Calu3 (cell line): ENCODE measurements at places on chromosomes 5 and 9.

DNA sequence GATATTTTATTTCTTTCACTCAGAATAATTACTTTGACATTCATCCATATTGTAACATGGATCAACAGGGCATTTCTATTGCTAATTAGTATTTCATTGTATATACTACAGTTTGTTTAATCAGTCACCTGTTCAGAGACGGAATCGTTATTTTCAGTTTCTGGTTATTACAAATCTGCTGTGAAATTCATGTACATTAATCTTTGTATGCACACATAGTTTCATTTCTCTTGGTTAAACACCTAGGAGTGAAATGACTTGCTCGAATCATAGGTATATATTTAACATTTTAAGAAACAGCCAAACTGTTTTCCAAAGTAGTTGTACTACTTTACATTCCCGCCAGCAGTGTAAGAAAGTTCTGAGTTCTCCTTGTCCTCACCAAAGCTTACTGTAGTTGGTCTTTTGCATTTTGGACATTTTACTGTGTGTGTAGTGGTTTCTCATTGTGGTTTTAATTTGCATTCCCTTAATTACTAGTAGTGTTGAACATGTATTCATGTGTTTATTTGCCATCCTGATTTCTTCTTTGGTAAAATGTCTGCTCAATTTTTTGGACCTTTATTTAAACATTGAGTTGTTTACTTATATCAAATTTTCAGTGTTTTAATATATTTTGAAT lies 198.2 kb downstream of the SAXO1 start:
- no peak overlapping the region for H3K4me3 ChIP-seq
- H3K4me1 ChIP-seq, result no peaks in the 10 kb centered on the region
- DNase-seq, result no peak
- H3K27me3 ChIP-seq, result peaks cover 54% of the 10 kb centered on the region
- H3K27ac ChIP-seq, result no peak overlapping the region
- no peaks in the 10 kb centered on the region for H3K36me3 ChIP-seq

- peaks cover 7% of the 10 kb centered on the region for H3K4me1 ChIP-seq
- DNase-seq, result peak; percentile 76
- peaks cover 28% of the 10 kb centered on the region for H3K36me3 ChIP-seq
- H3K27me3 ChIP-seq, result no peaks in the 10 kb centered on the region
- peak overlapping the region; percentile 64 for H3K27ac ChIP-seq
- peak overlapping the region; percentile 77 for H3K4me3 ChIP-seq
Observed at GRCh38 chr9:22446950-22447617, 460 bp downstream of the DMRTA1 start.

DNA sequence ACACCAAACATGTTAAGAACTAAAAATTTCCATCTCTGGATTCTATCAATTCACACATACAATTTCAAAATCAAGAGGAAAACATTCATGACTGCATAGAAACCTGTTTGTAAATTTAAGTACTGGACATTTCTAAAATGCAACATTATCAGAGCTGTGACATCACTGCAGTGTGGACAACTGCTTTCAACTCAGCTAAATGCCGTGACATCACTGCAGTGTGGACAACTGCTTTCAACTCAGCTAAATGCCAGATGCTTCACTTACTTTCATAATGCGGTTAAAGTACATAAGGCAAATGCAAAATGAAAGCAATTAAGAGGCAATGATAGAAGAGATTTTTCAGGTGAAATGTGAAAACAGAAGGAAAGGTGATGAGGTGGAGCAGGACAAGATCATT lies 161.5 kb downstream of the ARL15 start:
- H3K36me3 ChIP-seq, result no peaks in the 10 kb centered on the region
- DNase-seq, result no peak
- H3K27me3 ChIP-seq, result no peaks in the 10 kb centered on the region
- no peak overlapping the region for H3K27ac ChIP-seq

- no peak overlapping the region for H3K27ac ChIP-seq
- H3K36me3 ChIP-seq, result no peaks in the 10 kb centered on the region
- no peaks in the 10 kb centered on the region for H3K4me1 ChIP-seq
- DNase-seq, result no peak
- H3K4me3 ChIP-seq, result peak overlapping the region; percentile 60
Observed at GRCh38 chr9:136268318-136268717, 22.7 kb upstream of the QSOX2 start.

DNA sequence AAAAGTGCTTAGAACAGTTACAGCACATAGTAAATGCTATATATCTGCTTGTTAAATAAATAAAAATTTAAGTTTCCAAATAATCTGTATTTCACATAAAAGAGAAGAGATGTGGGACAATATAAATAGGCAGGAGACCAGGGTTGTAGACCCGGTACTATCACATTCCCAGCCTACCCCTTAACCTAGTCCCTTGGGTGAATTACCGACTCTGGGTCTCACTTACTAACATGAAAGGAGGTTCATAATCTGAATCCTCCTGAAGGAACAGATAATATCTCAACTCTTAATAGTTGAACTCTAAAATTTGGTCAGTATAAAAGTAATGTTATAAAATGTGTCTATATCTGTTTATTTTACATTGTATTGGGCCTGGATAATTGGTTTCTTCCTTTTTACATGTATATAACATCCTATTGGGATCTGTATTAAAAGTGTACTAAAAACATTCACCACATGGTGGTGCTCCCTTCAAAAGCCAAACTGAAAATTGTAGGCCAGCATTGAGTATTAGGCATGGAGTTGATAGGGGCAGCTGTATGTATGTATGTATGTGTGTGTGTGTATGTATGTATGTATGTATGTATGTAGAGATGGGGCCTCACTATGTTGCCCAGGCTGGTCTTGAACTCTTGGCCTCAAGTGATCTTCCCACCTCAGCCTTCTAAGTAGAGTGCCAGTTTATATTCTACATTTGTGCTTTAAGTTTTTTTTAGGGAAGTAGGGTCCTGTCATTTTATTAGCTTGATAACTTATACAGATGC lies 64.2 kb upstream of the ABL1 start:
- no peaks in the 10 kb centered on the region for H3K27me3 ChIP-seq
- no peaks in the 10 kb centered on the region for H3K36me3 ChIP-seq
- no peak overlapping the region for H3K27ac ChIP-seq
- peaks cover 22% of the 10 kb centered on the region for H3K4me1 ChIP-seq

- peaks cover 31% of the 10 kb centered on the region for H3K4me1 ChIP-seq
- DNase-seq, result no peak
- peaks cover 67% of the 10 kb centered on the region for H3K27me3 ChIP-seq
- no peak overlapping the region for H3K27ac ChIP-seq
Observed at GRCh38 chr5:170573660-170574059, 69.8 kb downstream of the KCNIP1 start.

DNA sequence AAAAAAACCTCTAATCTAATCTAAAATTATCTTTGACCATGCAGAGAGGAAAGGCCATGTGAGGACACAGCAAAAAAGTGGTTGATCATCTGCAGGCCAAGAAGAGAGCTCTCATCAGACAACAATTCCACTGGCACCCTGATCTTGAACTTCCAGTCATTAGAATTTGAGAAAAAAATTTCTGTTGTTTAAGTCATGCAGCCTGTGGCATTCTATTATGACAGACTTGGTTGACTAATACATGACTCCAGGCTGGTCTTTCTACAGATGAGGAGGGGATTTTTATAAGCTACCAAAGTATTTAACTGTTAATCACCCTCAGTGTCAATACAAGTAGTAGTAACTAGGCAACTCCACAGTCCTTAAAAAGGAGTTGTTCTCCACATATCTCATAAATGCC lies 358.5 kb upstream of the RGMB start:
- no peak overlapping the region for H3K27ac ChIP-seq
- no peaks in the 10 kb centered on the region for H3K4me1 ChIP-seq
- no peaks in the 10 kb centered on the region for H3K27me3 ChIP-seq
- DNase-seq, result no peak
- H3K4me3 ChIP-seq, result no peak overlapping the region

DNA sequence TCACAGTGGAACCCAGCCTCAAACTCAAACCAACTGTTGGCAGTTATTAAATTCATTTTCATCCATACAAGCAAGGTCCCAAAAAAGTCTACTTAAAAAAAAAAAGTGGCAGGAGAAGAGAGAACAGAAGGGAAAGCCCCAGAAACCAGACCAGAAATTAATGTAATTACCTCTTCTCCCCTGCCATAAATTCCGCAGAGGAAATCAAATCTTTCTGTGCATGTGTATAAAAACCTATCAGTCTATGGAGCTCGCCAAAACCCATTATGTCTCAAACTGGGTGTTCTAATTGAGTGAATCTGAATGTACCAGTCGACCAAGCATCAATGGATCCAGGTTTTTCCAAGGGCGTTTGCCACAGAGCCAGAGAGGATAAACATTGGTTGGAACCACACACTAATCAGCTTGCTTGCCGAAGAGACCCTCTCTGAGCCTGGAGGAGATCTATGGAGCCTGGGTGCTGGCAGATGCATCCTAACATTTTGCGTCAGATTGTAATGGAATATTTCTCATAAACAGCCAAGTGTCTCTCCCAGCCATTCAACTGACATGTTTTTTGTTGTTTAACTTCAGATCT lies 7.9 kb upstream of the HAND1 start:
- no peak for DNase-seq
- peaks cover 100% of the 10 kb centered on the region for H3K27me3 ChIP-seq
- no peak overlapping the region for H3K4me3 ChIP-seq
- H3K36me3 ChIP-seq, result no peaks in the 10 kb centered on the region

DNA sequence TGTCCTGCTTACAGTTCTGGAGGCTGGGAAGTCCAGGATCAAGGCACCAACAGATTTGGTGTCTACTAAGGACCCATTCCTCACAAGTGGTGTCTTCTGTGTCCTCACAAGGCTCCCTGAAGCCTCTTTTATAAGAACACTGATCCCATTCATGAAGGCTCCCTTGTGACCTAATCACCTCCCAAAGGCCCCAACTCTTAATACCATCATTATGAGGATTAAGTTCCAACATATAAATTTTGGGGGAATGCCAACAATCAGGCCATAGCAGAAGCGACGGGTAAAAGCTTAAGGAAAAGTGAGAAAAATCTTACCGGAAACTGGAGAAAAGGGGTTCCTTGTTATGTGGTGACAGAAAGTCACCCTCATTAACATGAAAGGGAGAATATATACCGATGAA lies 11.2 kb downstream of the CTNNAL1 start:
- H3K27ac ChIP-seq, result no peak overlapping the region
- H3K36me3 ChIP-seq, result no peaks in the 10 kb centered on the region
- no peak overlapping the region for H3K4me3 ChIP-seq
- H3K27me3 ChIP-seq, result no peaks in the 10 kb centered on the region
- no peak for DNase-seq

DNA sequence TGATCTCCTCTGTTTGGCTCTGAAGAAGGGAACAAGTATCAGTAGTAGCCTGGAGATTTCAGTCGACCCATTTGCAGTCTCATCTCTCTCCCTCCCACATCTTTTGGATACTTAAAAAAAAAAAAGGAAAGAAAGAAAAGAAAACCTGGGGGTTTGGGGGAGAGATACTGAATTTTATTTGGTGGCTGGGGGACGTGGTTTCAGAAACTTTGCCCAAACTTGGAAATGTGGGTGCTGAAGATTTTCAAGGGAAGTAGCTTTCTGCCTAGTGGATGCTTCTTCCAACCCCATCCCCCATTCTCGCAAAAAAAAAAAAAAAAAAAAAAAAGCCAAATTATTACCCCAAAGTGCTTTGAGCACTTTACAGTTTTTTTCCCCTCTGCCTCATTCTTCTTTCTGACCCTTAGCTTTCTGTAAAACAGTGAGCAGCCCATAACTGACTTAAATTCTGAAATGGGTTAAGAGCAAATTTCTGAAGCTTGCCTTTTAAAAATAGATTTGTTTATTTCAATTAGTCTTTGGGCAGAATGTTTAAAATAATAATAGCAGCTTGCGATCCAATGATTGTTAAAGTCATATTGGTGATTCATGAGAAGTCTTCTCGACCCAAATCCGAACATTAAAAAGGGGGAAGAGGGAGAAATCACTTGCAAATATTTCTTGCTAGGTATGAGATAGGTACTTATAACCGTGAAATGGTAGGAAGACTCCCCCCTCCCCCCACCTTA lies 894 bp downstream of the FST start:
- peaks cover 62% of the 10 kb centered on the region for H3K36me3 ChIP-seq
- no peaks in the 10 kb centered on the region for H3K27me3 ChIP-seq
- H3K4me3 ChIP-seq, result peak overlapping the region; percentile 78
- DNase-seq, result no peak
- peak overlapping the region; percentile 77 for H3K27ac ChIP-seq

- no peak for DNase-seq
- no peaks in the 10 kb centered on the region for H3K27me3 ChIP-seq
- no peak overlapping the region for H3K4me3 ChIP-seq
- H3K27ac ChIP-seq, result no peak overlapping the region
- H3K4me1 ChIP-seq, result peaks cover 16% of the 10 kb centered on the region
Observed at GRCh38 chr5:56143373-56143714, 89.8 kb downstream of the ANKRD55 start.

DNA sequence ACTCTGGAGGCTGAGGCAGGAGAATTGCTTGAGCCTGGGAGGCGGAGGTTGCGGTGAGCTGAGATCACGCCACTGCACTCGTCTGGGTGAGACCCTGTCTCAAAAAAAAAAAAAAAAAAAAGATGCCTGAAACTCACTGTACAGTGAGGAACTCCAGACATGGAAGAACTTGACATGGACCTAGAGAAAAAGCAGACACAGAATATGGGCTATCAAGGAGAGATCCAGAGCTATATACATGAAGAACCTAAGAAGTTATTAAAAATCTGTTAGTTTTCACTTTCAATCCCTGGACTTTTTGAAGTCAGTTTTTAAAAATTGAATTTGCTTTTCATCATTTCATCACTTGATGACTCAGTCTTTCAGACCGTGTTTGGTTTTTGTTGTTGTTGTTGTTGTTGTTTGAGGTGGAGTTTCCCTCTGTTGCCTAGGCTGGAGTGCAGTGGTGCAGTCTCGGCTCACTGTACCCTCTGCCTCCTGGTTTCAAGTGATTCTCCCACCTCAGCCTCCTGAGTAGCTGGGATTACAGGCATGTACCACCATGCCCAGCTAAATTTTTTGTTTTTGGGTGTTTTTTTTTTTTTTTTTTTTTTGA lies 20.3 kb downstream of the PAIP2 start:
- no peaks in the 10 kb centered on the region for H3K27me3 ChIP-seq
- H3K27ac ChIP-seq, result no peak overlapping the region
- no peak overlapping the region for H3K4me3 ChIP-seq
- H3K4me1 ChIP-seq, result no peaks in the 10 kb centered on the region
- DNase-seq, result no peak
- H3K36me3 ChIP-seq, result peaks cover 50% of the 10 kb centered on the region

- H3K27me3 ChIP-seq, result no peaks in the 10 kb centered on the region
- DNase-seq, result peak; percentile 62
- peaks cover 53% of the 10 kb centered on the region for H3K36me3 ChIP-seq
- H3K4me3 ChIP-seq, result peak overlapping the region; percentile 94
- peaks cover 31% of the 10 kb centered on the region for H3K4me1 ChIP-seq
Observed at GRCh38 chr9:127567035-127567729, 44.9 kb upstream of the STXBP1 start.

DNA sequence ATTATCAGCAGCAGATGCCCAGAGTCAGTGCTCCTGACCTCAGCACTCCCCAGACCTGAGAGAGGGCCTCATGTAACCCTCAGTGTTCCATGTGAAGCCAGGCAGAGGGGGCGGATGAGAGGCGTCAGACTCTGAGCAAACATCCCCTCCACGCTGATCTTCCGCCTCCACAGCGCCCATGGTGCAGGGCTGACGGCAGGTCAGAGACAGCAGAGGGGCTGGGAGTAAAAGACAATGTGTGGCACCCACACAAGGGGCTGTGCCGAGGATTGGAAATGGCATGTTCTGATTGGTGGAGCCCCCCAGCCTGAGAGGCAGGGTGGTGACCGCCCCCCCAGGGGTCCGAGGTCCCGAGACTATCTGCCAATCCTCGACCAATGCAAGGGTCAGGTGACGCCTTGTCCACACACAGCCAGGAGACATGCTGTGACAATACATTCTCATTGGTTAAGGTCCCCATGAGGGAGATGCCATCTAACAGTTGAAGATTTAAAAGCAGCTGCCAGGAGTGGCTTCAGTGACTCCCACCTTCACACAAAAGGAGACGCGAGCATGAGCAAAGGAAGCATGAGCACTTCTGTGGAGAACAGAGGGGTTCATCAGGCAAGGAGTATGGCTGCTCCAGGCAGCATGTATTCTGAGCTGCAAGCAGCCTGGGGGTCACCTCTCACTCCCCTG lies 19.3 kb upstream of the SLC25A51 start:
- H3K36me3 ChIP-seq, result no peaks in the 10 kb centered on the region
- no peak overlapping the region for H3K4me3 ChIP-seq
